ENCODE measurements at places on chromosomes 4 and X.

DNA sequence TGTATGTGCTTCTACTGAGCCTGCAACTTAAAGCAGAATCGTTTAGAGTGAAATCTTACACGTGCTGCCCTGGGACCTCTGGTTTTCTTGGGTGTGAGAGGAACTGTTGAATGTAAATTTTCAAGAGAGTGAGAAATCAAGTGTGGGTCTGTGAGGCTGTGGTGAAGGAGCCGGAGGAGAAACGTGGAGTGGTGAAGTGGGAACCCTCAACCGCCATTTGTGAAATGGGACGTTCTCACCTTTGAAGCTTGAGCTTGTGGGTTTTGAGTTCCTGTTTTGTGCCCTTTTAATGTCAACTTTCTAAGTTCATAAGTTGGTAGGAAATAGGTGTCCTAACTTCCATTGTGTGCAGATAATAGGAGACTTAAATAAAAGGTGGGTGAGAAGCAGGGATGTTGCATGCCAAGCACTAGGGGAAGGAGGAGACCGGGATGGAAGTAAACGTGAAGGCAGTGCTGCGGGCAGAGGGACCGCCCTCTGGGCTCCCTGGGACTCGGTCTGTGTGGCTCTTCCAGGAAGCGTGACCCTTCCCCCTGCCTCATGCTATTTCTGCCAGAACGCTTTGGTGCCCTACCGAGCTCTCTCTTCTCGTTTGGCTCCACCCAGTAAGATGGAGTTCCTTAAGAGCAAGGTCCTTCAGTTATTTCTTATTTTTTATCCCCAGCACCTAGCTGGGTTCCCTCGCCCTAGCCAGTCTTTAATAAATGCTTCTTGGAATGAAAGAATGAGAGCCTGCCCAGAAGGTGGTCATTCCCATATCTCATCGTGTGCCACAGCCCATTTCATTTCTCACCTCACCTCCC lies 56.0 kb downstream of the TMEM131L start:
- no peak for DNase-seq

DNA sequence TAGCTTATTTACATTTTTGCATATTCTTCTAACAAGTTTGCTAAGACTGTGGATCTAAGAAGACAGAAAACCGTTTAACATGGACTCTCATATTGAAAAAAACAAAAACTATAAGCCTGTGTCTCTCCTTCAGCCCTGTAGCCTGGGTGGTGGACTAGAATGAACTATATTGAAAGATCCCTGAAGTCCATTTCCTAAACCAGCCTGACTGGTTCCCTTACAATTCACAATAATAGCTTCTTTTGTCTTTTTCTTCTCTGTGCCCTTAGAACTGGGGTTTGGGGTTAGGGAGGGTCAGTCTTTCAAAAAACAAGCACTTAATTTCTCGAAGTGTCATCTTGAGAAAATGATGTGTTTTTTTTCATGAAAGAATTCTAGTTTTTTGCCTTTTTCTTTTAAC lies 59.0 kb downstream of the GSTCD start:
- no peak for DNase-seq

DNA sequence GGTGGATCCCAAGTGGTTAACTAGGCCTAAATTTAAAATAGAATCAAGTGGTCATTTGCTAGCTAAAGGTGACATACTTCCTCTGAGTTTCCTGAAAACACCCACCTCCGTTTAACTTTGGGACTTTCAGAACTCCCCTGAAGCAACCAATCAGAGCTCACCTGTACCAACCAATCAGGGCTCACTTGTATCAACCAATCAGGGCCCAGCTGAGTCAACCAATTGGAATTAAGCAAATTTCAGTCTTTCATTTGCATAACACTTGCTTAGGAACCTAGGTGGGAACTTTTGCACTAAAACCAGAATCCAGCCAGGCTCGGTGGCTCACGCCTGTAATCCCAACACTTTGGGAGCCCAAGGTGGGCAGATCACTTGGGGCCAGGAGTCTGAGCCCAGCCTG lies 15.9 kb downstream of the GPC4 start:
- DNase-seq: no peak

- no peak for DNase-seq
Measured at GRCh38 chr4:53313510-53313909, 52.4 kb downstream of the SCFD2 start.

GRCh38 chr4:22129454-22130029 lies 181.0 kb upstream of the KCNIP4 start:
- peak; percentile 37 for DNase-seq

DNA sequence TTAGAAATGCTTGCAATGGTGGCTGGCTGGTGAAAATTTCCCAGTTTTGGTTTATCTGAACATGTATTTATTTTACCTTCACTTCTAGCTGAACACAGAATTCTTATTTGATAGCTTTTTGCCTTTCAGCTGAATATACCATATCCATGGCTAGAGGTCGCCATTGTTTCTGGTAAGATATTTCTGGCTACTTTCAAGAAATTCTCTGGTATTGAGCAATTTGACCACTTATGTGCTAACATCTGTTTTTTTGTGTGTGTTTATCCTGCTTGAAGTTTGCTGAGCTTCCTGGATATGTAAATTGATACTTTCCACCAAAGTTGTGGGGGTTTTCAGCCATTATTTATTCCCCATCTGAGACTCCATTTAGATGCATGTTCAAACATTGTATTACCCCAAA lies 75.4 kb downstream of the FBXW7 start:
- no peak for DNase-seq

GRCh38 chr4:88144866-88145300 lies 13.6 kb downstream of the ABCG2 start:
- no peak for DNase-seq

DNA sequence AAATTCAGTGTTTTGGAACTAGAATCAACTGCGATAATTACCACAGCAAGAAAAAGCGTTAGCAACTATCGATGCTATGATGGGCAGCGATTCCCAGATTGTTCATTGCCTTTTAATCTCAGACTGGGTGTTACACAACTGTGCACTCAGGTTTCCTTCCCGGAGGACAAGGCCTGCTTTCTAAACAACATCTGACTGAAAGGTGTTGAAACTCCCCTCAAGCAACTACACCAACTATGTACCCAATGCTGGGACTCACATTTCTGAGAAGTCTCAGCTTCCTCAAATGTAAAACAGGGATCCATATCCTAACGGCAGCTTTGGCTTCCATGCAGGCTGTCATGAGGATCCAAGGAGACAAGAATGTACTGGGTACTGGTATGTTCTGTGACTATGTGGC lies 8.2 kb downstream of the GABRE start:
- no peak for DNase-seq

- no peak for DNase-seq
Measured at GRCh38 chr4:122012735-122013134, 60.9 kb upstream of the TRPC3 start.

- DNase-seq: no peak
Measured at GRCh38 chr4:85717847-85718246, 242.9 kb downstream of the ARHGAP24 start.

DNA sequence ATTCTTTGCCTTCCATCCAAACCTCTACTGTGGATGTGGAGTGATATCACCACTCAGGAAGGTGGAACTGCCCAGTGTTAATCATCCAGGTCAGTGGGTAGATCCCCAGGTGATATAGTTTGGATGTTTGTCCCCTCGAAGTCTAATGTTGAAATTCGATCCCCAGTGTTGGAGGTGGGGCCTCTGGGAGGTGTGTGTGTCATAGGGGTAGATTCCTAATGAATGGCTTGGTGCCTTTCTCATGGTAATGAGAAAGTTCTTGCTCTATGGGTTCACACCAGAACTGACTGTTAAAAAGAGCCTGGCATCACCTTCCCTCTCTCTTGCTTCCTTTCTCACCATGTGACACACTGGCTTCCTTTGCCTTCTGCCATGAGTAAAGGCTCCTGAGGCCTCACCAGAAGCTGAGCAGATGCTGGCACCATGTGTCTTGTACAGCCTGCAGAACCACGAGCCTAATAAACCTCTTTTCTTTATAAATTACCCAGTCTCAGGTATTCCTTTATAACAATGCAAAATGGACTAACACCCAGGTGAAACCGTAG lies 6.8 kb upstream of the SOWAHB start:
- no peak for DNase-seq

DNA sequence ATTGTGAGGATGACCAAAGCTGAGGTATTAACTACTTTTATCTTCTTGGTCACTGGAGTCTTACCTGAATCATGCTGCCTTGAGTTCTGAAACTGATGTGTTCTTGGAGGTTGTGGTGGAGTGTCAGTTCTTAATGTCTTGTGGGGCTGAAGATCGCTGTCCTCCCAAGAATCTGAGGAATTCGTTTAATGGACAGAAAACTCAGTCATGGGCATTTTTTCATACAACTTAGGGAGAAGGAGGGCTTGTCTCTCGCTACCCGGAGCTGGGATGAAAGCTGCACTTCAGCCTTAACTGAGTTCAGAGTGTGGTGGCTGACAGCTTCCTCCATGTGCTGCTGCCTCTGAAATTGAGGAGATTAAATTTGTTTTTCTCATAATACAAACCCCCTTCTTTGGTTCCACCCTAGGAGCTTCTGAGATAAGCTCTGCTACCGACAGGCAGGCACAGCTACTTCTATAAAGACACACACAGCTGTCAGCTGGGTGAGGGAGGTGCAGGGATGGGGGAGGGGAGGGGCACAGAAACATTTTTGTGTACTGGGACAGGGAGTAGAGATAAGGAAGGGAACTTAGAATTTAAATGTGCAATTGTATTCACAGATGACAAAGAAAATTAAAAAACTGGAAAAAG lies 30.8 kb downstream of the RBBP7 start:
- DNase-seq: no peak

DNA sequence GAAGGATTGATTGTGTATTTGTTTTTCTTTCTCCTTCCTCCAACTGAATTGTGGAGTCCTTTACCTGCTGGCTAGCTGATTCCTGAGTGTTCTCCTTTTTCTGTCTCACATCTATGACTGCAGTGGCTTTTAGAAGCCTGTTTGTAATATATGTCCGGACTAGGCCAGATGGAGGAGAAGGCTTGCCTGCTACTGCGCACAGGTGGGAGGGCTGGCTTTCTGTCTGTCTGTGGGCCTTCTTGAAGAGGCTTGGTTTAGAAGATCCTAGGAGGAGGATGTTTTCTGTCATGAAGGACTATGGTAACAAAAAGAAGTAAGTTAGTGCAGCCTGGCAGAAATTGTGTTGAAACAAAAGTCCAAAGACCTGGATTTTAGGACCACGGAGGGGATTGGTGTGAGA lies 8.5 kb downstream of the PPP1R3F start:
- DNase-seq: no peak

All from iPS DF 6.9 (cell line).